ENCODE measurements at places on chromosomes 2 and 18.

- DNase-seq: no peak
Measured at GRCh38 chr2:168941297-168941696, 40.2 kb downstream of the G6PC2 start.

DNA sequence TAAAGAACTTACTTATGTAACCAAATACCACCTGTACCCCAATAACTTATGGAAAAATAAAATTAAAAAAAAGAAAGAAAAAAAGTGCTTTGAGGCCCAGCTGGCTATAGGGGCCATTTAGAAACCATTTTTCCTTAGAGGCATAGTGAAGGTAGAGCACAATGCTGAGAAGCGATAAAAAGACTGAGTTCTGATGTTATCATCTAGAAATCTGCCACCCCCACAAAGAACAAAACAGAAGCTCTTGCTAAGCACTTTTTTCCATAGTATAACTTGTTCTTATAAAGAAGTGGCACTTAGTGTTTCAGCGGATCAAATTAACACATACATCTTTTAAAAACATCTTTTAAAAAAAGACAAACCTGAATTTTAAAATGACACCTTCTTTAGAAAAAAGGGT lies 51.4 kb downstream of the ICOS start:
- no peak for DNase-seq

GRCh38 chr2:30561349-30561748 lies 114.3 kb downstream of the LCLAT1 start:
- DNase-seq: no peak

GRCh38 chr18:31741097-31741735 lies 19.5 kb downstream of the SLC25A52 start:
- no peak for DNase-seq

DNA sequence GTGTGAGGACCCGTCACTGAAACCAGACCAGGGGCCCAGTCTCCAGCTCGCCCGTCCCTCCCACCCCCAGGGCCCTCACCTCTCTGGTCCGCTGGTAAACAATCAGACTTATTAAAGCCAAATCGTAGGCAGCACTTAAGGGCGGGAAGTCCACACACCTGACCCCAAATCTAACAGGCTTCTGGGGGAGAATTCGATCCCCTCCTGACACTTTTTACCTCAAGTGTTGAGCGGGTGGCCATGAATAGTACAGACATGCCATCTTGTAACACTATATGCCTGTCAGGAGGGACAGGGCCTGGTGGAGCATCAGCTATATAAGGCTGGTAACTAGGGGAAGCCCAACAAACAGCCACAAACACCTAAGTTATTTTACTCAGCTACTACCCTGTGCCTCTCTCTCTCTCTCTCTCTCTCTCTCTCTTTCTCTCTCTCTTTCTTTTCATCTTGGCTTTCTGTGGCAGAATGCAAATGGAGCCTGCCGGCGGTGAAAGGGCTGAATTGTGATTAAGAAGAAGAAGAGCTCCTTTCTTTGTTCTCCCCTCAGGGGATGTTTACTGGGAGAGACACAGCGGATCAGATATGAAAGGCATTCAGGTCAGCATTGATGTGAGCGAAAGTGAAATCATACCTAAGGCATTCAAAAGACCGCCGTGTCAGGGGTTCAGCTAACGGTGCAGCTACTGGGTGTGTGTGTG lies 9.5 kb downstream of the ZEB2 start:
- DNase-seq: no peak

- DNase-seq: no peak
Measured at GRCh38 chr2:191197096-191197495, 46.3 kb upstream of the STAT4 start.

GRCh38 chr2:176120364-176121189 lies 1.9 kb upstream of the HOXD9 start:
- DNase-seq: no peak

- no peak for DNase-seq
Measured at GRCh38 chr2:22826703-22827102, 558.3 kb upstream of the KLHL29 start.

DNA sequence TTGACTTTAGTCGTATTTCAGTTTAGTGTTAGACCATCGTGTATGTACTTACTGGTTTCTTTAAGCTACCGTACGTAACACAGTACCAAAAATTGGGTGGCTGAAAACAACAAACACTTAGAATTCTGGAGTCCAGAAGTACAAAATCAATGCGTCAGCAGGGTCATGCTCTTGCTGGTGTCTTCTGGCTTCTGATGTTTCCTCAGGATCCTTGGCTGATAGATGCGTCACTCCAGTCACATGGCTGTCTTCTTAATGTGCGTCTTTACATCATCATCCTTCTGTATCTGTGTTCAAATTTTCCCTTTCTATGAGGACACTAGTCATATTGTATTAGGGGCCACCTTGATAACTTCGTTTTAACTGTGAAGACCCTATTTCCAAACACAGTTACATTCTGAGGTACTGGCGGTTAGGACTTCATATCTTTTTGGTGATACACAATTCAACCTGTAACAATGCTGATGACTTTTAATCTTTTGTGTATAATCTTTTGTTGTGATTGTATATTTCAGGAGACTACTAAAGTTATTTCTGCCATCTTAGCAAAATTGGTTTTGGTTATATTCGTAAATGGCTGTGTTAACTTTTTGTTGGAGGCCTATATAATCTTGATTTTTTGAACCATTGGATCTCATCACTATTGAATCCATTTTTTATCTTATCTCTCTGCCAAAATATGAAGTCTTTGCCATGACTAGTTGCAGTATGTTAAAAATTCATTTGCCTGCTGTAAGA lies 25.4 kb downstream of the ACTR3 start:
- DNase-seq: no peak

DNA sequence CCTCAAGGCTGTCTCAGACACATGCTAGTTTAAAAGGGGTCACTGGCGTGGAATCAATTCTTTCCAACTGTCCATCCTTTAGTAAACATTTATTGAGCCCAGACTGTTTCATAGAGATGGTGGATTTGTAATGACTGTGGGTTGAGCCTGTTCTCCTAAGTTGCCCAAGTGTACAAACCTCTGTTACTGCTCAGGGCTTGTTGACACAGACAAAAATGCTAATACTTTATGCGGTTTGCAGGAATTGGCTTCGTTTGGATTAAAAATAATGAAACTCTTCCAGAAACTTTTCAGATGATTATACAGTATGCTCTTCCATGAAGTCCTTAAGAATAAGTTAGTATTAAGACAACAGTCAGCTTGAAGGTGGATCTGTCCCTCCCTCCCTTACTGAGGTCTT lies 83.6 kb upstream of the MGAT5 start:
- no peak for DNase-seq

DNA sequence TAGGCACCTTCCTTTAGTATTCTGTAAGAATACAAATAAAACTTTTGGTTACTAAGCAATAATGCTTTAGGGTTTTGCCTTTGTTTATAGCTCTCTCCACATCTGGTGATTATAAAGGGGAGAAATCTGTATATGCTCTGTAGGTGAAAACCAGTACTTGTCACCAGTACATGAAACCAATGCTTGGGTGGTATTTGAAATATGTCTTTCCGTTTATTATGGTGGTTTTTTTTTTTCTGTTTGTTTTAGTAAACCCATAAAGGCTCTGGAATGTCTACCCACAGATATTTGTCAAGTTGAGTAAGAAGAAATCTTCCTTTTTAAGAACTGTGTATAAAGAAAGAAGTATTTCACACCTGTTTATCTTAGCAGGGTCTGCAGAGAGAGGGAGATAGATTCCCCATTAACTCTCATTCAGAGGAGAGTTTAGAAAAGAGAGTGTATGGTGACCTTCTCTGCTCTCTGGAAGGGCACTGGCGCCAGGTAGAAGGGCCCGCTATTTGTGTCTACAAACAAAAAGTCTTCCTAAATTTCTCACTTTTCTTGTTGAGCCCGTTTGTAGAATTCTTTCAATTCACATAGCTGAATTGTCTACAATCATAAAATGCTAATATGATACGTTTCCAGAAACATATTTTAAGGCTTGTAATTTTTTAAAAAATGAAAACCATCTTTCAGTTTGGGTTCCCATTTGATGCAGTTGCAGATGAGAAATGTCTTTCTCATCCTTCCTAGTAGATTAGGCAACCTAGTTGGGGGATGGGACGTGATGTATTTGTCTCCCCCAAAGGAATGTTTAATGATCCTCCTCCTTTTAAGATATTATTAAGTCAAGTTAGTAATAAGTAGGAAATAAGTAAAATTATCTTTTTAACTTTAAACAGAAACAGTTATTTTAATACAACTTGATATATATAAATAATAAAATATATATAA lies 33.9 kb downstream of the MAP3K20 start:
- no peak for DNase-seq

- no peak for DNase-seq
Measured at GRCh38 chr18:47203626-47204464, 27.7 kb upstream of the IER3IP1 start.

- no peak for DNase-seq
Measured at GRCh38 chr2:46818141-46818621, 97.4 kb downstream of the MCFD2 start.

GRCh38 chr2:110843959-110844510 lies 111.7 kb downstream of the ACOXL start:
- DNase-seq: no peak

DNA sequence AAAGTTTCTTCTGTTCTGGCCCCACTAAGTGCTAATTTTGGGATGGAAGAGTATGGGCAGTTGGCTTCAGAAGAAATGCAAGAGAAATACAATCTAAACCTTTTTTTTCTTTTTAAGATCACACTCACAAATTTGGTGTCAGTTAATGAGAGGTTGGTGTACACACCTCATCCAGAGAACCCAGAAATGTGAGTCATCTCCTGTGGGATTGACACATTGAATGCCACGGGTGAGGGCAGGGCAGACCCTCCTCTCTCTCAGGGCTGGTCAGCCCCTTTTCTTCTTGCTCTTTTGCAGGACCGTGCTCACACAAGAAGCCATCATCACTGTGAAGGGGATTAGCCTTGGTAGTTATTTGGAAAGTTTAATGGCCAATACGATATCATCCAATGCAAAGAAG lies 19.2 kb downstream of the PRELID3A start:
- no peak for DNase-seq

DNA sequence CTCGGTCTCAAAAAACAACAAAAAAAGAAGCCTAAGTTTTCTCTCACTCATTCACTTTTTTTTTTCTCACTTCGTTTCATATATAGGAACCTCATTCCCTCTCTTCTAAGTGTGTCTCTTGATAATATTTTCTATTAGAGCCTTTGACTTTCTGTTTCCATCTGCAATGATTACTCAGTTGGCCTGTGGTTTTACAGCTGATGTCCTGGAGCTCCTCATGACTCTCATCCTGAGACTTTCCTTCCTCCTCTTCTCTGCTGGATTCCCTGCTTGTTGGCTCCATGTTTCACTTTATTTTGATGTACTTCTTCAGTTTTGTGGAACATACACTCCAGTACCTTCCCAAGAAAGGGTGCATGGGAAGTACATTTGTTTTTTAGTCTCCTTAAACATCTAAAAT lies 154.2 kb upstream of the GATA6 start:
- DNase-seq: no peak

DNA sequence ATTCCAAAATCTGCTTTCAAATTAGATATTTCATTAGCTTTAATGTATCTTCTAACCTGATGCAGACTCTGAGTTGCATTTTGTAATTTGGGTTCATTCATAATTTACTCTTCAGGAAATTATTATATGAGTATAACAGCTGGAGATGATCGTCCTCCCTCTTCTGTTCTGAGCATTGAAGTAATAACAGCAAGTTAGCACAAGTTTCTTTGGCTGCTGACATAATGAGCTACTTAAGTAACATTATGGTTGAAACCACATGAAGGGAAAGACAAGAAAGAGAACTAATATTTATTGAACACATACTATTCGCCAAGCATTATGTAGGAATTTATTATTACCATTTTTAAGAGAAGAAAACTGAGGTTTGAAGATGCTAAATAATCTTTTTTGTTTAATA lies 75.1 kb downstream of the CPO start:
- no peak for DNase-seq

DNA sequence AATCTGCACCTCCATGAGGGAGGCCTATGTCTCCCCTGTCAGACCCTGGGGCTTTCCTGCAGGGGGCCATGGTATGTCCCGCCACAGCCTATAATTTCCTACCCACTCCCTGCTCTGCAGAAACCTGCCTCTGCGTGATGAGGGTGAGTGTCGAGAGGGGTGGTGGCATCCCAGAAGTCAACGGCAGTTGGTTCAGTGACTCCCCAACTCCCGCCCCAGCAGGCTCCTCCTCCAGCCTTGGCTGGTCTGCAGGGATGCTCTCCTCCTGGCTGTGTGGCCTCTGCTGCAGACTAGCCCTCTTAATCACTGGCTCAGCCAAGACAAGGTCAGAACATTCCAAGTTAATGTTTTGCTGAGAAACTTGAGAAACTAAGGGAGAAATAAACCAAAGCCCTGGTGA lies 13.3 kb downstream of the CELF4 start:
- no peak for DNase-seq

- no peak for DNase-seq
Measured at GRCh38 chr2:151947813-151948165, 119.6 kb upstream of the ARL5A start.

GRCh38 chr2:19600506-19600905 lies 242.1 kb upstream of the OSR1 start:
- no peak for DNase-seq

- DNase-seq: no peak
Measured at GRCh38 chr2:138291805-138292204, 209.8 kb upstream of the SPOPL start.

GRCh38 chr2:24509425-24509824 lies 18.4 kb downstream of the NCOA1 start:
- DNase-seq: no peak

- no peak for DNase-seq
Measured at GRCh38 chr2:48383036-48383435, 146.9 kb upstream of the STON1 start.

DNA sequence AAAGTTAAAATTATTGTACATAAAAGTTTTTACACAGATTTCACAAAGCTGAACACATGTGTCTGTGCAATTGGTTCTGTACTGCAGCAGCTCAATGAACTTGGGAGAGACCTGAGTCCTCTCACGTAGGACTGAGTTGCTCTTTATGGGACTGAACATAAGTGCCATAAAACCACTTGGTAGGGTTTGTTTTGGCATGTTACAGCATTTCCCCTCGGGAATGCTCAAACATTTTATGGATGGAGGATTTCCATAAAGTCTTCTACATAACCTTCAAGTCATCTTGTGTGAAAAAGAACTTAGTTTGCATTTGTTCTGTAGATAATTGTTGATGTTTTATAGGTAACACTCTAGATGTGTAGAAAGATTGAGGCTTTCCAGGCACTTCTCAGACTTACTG lies 15.9 kb downstream of the LYPD6 start:
- no peak for DNase-seq

All from H54 (cell line).